Liver (tissue), 10 donors: ENCODE measurements at places on chromosomes 7 and 10. TPM values are rescaled to one million over a fixed set of nuclear protein-coding genes. Genes with fewer than 3 reads are reported as not detected.

Gene GNG11
- 5.2 TPM for total RNA-seq

GRCh38 chr10:44809647-44810046 lies 101.5 kb upstream of the TMEM72 start:
- no peak for DNase-seq

- no peak for DNase-seq
Measured at GRCh38 chr10:131725581-131726069, 175.2 kb upstream of the PPP2R2D start.

DNA sequence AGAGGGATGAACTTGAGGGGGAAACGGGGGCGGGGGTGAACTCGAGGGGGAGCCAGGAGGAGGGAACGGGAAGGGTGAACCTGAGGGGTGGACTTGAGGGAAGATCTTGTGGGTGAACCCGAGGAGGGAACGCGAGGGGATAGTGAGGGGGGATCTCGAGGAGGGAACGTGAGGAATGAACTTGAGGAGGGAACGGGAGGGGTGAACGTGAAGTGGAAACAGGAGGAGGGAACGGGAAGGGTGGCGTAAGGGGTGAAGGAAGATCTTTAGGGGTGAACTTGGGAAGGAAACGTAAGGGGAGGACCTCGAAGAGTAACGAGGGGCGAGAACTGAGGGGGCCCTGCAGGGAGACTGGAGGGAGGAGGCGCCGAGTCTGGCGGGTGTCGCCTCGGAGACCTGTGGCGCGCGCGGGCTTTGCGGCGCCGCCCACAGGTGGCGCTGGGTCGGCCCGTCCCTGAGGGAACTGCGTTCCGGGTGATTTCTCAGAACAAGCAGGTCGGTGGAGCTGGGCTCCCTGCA lies 651 bp downstream of the MYO3A start:
- no peak for DNase-seq

DNA sequence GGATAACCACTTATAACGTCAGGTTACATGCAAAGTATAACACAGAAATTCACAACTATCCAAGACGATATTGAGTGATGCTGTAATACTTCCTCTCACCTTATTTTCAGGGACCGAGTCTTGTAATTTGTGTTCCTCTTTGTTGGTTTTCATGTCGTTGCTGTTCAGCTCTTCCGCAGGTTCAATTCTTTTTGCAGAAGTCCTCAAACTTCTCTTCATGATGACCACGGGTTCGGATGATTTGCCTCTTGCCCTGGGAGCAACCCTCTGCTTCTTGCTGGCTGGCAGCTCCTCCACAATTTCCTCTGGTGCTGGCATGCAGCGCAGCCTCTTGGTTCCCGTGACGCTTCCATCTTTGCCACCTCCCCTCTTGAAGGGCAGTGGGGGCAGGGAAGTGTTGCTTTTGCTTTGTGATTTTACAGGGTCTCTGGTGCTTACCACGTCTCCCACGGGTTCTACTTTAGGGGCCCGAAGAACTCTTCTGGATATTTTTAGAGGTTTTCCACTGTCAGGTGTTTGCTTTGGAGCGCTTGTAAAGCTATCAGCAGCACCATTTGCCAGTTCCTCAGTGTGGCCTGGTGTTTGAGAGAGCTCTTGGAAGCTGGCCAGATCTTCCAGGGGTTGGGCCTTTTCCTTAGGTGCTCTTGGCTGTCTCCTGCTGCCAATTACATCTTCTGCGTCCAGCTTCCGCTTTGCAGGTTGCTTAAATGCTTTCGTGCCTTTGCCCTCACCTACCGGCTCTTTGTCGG lies 23.6 kb downstream of the MKI67 start:
- DNase-seq, result no peak

GRCh38 chr7:30800785-30801252 lies 29.6 kb downstream of the MINDY4 start:
- peak; percentile 68 for DNase-seq

GRCh38 chr10:123808286-123808685 lies 83.3 kb downstream of the CPXM2 start:
- DNase-seq, result no peak

DNA sequence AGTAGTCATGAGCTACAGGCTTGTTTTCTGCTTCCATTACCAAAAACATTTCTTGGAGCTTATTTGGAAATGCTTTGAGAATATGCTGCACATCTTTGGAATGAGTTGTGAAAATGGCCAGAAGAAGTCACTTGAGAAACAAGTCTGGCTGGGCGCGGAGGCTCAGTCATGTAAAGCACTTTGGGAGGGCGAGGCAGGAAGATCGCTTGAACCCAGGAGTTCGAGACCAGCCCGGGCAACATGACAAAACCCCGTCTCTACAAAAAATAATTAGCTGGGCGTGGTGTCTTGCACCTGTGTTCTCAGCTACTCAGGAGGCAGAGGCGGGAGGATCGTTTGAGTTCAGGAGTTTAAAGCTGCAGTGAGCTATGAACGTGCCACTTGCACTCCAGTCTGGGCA lies 882 bp upstream of the CHCHD1 start:
- no peak for DNase-seq

DNA sequence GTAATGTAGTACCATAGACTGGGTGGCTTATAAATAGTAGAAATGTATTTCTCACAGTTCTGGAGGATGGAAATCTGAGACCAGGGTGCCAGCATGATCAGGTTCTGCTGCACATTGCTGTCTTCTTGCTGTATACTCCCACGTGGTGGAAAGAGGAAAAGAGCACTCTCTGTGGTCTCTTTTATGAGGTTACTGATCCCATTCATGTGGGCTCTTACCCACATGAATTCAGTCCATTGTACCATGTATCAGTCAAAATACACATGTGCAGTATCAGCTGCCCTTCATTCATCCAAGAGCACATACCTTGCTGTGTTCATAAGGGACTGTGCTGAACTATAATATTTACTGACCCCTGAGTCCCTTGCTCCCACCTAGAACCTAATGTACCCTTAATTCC lies 17.1 kb downstream of the PNLIPRP2 start:
- DNase-seq, result no peak

DNA sequence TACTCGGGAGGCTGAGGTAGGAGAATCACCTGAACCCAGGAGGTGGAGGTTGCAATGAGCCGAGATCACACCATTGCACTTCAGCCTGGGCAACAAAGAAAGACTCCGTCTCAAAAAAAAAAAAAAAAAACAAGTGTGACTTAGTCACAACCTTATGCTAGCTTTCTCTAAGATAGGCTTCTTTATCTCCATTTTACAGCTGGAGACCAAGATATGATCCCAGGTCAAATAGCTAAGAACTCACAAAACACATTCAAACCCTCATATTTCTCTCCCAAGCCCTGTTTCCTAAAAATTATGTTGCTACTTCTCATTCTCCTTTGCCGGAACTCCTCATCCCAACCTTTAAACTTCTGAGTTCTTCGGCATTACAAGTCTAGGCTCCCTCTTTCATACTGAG lies 13.0 kb upstream of the DHTKD1 start:
- no peak for DNase-seq

GRCh38 chr10:61951144-61951483 lies 49.6 kb downstream of the ARID5B start:
- no peak for DNase-seq

DNA sequence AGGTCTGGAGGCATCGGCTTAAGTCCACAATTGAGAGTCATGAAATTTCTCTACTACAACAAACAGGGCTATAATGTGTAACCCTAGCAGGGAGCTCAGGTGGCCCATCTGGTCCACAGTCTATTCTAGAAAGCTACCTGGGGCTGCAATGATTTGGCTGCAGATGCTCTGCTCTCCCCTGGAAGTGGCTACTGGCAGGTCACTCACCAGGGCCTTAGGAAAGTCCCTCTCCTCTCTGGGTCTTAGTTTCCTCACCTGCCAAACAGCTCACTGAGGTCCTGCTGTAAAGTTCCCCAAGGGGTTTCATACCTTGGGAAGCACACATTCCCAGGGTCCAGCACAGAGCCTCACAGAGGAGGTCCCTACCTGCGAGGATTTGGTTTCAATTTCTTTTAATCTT lies 2.5 kb downstream of the IGFBP3 start:
- DNase-seq, result no peak
